ENCODE measurements at places on chromosomes 5 and 9. TPM values are rescaled to one million over a fixed set of nuclear protein-coding genes. Genes with fewer than 3 reads are reported as not detected.

The CEMIP2 gene
- 230 TPM for total RNA-seq

The ACOT12 gene
- total RNA-seq: not detected

DNA sequence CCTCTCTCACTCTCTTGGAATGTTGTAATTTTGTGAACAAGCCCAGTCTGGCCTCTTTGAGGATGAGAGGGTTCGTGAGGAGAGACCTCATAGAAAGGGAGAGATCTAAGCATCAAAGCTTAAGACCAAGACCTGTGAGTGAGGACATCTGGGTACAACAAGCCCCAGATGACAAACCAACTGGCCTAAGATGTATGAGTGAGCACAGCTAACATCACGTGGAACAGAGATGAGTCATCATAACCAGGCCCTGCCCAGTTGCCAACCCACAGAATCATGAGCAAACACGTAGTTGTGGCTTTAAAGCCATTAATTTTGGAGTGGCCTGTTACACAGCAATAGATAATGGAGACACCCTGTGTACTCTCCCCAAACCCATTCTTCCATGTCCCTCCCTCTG, 439.1 kb upstream of the KIF2A start:
- no peak for DNase-seq

The C5orf58 gene
- total RNA-seq: not detected

- DNase-seq: no peak
Observed at GRCh38 chr5:63127054-63127453, 548.4 kb downstream of the LRRC70 start.

- DNase-seq: no peak
Observed at GRCh38 chr9:23887781-23888180, 61.7 kb upstream of the ELAVL2 start.
